WTC11 (cell line): ENCODE measurements at places on chromosomes 7 and 10.

DNA sequence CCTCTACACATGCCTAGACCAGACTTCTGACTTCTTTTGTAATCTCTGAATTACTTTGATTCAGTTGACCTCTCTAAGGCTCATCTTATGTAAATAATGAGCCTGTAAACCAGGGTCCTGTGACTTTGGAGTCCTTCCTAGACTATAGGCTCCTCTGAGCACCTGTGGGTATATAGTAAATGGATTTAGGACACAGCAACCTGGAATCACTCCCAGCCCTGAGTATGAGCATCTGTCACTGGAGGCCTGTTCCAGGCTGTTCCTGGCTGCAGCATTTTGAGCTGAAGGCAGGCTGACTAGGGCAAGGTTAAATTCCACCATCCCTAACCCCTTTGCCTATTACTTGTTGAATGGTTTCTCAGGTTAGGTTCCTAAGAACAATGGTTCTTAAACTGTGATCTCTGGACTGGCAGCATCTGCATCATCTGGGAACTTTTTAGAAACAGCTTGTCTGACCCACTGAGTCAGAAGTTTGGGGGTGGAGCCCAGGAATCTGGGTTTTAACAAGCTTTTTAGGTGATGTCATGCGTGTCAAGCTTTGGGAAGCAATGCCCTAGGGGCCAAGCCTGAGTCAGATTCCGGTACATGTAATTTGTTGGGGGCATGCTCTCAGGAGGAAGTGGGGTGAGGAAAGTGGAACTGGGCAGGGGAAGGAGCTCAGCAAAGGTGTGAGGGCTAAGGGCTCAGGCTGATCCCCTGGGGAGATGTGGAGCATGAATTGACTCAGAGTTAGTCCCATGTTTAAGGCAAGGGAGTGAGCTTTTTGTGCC, 28.2 kb downstream of the MINDY4 start:
- no peaks in the 10 kb centered on the region for H3K27me3 ChIP-seq
- no peaks in the 10 kb centered on the region for H3K4me1 ChIP-seq
- no peak overlapping the region for H3K27ac ChIP-seq
- H3K36me3 ChIP-seq, result no peaks in the 10 kb centered on the region
- DNase-seq, result no peak

DNA sequence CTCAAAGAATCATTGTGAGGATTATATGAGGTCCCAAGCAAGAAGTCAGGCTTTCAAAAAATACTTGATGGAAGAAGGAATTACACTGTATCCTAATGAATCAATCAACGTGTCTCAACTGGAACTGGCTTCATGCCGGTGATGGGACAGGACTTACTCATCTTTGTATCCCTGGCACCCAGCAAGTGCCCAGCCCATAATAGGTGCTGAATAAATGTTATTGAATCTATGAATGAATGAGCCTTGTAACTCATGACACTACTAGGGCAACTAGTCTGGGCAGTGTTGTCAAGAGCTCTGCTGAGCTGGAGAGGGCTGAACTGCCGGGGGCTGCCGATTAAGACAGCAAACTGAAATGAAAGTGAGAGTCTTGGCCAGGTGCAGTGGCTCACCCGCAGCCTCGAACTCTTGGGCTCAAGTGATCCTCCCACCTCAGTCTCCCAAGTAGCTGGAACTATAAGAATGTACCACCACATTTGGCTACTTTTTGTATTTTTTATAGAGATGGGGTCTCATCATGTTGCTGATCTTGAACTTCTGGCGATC, 87.2 kb upstream of the KIF5B start:
- H3K4me3 ChIP-seq, result no peak overlapping the region
- no peaks in the 10 kb centered on the region for H3K36me3 ChIP-seq
- H3K4me1 ChIP-seq, result peaks cover 17% of the 10 kb centered on the region
- H3K27me3 ChIP-seq, result no peaks in the 10 kb centered on the region

DNA sequence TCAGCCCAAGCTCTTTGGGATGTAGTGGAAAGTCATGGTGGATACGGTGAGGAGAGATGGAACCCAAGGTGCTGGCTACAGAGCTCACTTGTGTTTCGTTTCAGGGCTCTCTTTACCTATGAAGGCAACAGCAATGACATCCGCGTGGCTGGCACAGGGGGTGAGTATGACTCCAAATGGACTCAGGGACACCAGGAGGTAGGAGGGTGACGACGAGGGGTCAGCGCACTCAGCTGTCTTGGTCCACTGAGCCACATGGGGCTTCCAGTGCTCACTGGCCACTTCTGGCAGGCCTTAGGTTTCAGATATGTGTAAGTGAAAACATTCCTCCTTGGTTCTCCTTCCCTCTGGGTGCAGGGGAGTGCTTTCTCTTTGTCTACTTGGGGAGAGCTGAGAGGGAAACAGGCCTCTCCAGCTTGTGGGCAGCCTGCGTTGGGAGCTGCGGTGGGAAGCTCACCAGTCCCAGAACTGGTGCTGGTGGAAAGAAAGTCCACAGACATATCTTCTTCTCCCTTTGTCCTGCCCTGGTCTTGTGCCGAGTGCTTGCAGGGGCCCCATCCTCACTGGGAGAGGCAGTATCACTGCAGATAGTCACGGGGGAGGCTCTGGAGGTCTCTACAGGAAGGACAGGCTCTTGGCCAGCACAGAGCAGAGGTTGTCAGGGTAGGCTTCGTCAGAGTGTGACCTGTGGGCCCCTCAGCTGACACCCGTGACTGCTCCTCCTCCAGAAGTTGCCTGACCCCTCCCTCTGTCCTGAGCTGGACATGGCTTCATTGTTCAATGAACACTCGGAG, 5.8 kb downstream of the DBNL start:
- no peak overlapping the region for H3K4me3 ChIP-seq
- DNase-seq, result no peak
- no peak overlapping the region for H3K27ac ChIP-seq
- H3K36me3 ChIP-seq, result peaks cover 31% of the 10 kb centered on the region
- no peaks in the 10 kb centered on the region for H3K27me3 ChIP-seq

DNA sequence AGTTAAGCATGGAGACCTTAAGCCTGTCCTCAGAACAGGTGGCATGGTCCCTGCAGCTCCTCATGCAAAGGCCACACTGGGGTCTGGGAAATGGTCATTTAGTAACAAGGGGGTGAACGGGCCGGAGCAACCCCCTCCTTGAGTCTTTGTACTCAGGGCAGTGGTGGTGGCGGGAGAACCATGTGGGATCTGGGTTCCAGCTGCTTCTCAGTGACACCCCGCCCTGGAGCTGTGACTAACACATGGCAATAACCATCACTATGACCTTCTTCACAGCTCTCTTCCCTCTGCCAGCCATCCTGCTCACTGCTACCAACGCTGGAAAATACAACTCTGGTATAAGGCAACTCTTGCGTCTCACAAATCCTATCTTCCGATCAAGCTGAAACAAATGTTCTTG, 203.4 kb upstream of the FRMD4A start:
- H3K27me3 ChIP-seq, result no peaks in the 10 kb centered on the region
- H3K36me3 ChIP-seq, result no peaks in the 10 kb centered on the region; the same call in 1 of the 2 replicates
- peaks cover 3% of the 10 kb centered on the region; the same call in 1 of the 2 replicates for H3K4me1 ChIP-seq
- no peak overlapping the region; the same call in 1 of the 2 replicates for H3K27ac ChIP-seq
- no peak for DNase-seq
- no peak overlapping the region for H3K4me3 ChIP-seq

DNA sequence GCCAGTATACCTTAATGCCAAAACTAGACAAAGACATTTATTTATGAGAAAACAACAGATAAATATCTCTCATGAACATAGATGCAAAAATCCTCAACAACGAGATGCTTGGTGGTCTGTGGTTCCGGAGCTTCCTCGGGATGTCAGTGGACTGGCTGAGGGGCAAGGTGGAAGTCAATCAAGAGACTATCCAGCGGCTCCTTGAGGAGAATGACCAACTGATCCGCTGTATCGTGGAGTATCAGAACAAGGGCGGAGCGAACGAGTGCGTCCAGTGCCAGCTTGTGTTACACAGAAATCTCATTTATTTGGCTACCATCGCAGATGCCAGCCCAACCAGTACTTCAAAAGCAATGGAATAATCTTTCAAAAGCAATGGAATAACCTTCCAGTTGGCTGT, 60.0 kb upstream of the PARD3 start:
- H3K4me1 ChIP-seq, result peaks cover 6% of the 10 kb centered on the region
- no peak overlapping the region for H3K27ac ChIP-seq

GRCh38 chr10:104300736-104301292, 31.8 kb downstream of the GSTO2 start:
- H3K27ac ChIP-seq, result no peak overlapping the region
- peaks cover 28% of the 10 kb centered on the region for H3K36me3 ChIP-seq
- no peak for DNase-seq
- peaks cover 15% of the 10 kb centered on the region for H3K4me1 ChIP-seq
- no peak overlapping the region for H3K4me3 ChIP-seq

GRCh38 chr10:113180401-113181154, 230.5 kb downstream of the TCF7L2 start:
- peaks cover 33% of the 10 kb centered on the region for H3K4me1 ChIP-seq
- DNase-seq, result no peak
- H3K27me3 ChIP-seq, result no peaks in the 10 kb centered on the region
- H3K27ac ChIP-seq, result no peak overlapping the region
- H3K4me3 ChIP-seq, result no peak overlapping the region
